ENCODE measurements at places on chromosomes 6 and 20.

GRCh38 chr20:1810926-1811620 is 84.1 kb upstream of the SIRPA start:
- DNase-seq = no peak

- no peak for DNase-seq
Measured at GRCh38 chr20:48945840-48946514, 24.5 kb downstream of the ARFGEF2 start.

DNA sequence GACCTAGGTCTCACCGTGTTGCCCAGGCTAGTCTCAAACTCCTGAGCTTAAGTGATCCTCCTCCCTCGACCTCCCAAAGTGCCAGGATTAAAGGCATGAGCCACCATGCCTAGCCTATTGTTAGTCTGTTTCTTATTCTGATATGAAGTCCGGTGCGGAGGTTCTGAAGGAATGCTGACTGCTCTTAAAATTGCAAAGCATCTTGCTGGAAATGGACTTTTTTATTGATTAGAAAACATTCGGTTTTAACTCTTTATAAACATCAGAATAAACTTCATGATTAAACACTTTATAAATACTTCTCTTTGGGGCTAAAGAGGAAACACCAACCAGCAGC is 3.2 kb downstream of the TNFAIP3 start:
- DNase-seq = no peak

GRCh38 chr6:154996841-154997311 is 1.8 kb downstream of the TIAM2 start:
- DNase-seq = no peak

GRCh38 chr6:2222275-2222842 is 23.0 kb downstream of the GMDS start:
- no peak for DNase-seq

GRCh38 chr6:45012687-45013086 is 315.4 kb upstream of the RUNX2 start:
- DNase-seq = no peak

DNA sequence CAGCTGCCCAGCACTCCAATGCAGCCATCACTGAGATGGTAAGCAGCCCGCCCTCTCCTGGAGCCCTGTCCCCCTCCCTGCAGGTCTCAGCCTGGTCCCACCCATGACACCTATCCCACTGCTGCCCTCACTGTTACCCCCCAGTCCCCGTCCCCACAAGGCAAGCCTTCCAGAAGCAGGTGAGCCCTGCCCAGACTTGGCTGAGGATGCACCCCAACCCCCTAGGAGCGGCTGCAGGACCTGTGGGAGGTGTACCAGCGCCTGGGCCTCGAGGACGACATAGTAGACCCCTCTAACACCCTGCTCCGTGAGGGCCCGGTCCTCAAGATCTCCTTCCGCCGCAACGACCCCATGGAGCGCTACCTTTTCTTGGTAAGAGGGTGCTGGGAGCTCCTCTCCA is 9.2 kb downstream of the FGD2 start:
- DNase-seq = no peak

DNA sequence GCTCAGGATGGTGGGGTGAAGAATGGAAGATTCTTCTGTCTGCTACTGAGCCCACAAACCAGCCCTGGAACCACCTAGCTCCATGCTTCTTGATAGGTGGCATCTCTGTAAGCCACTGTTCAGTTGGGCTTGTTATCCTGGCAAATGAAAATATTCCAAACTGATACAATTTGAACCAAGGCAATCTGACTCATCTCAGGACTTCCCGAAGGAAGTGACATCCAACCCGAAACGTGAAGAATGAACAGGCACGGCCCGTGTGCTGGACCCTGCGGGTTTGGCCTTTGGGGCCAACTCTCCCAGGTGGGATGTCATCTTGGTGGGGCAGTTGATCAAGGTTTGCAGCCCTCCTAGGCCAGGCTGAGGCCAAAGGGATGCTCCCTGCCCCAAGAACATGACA is 160.3 kb downstream of the PREX1 start:
- DNase-seq = no peak

GRCh38 chr6:109795994-109796555 is 105.0 kb downstream of the FIG4 start:
- no peak for DNase-seq

DNA sequence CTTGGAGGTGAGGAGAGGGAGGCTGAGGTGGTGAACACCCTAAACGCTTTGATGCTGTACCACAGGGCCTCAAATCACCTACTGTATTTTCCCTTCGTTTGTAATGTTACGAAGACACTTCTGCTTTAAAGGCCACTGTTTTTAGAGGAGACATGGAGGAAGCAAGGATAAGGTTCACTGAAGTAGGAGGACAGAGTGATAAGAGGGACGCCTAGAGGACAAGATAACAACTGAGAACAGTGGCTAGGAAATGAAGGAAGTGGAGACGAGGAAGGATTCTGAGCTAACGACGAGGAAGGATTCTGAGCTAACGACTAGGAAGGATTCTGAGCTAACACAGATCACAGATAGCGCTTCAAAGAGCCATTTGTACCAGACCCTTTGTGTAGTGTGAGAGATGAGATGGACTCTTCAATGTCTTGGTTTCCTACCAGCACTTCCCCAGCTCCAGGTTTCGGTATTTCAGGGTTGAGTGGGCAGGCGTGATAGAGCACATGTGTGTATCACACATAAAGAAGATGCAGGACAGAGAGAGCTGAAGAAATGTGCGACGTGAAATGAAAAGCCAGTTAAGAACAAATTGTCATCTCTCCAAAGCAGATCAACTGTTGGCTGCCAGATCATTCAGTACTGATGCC is 7.5 kb downstream of the SF3B5 start:
- DNase-seq = no peak

GRCh38 chr20:23011008-23011721 is 23.9 kb upstream of the SSTR4 start:
- DNase-seq = no peak

- DNase-seq = no peak
Measured at GRCh38 chr6:150620244-150620643, 20.6 kb downstream of the PLEKHG1 start.
